Endodermal cell (in vitro differentiated cells): ENCODE measurements at places on chromosomes 5 and 9. TPM values are rescaled to one million over a fixed set of nuclear protein-coding genes. Genes with fewer than 3 reads are reported as not detected.
A peak's percentile ranks its signal among the peaks of the same experiment; 100 is the strongest.

GRCh38 chr9:615756-616155 is 225.7 kb upstream of the DMRT1 start:
- no peak overlapping the region for H3K27ac ChIP-seq
- H3K4me3 ChIP-seq = no peak overlapping the region
- H3K36me3 ChIP-seq = no peaks in the 10 kb centered on the region
- H3K4me1 ChIP-seq = peaks cover 4% of the 10 kb centered on the region

- peaks cover 6% of the 10 kb centered on the region for H3K27me3 ChIP-seq
- no peaks in the 10 kb centered on the region for H3K36me3 ChIP-seq
- peak; percentile 88 for DNase-seq
- H3K4me1 ChIP-seq = peaks cover 4% of the 10 kb centered on the region
- H3K4me3 ChIP-seq = peak overlapping the region; percentile 79
- no peak overlapping the region for H3K27ac ChIP-seq
Observed at GRCh38 chr5:7394889-7395431, 978 bp upstream of the ADCY2 start.

DNA sequence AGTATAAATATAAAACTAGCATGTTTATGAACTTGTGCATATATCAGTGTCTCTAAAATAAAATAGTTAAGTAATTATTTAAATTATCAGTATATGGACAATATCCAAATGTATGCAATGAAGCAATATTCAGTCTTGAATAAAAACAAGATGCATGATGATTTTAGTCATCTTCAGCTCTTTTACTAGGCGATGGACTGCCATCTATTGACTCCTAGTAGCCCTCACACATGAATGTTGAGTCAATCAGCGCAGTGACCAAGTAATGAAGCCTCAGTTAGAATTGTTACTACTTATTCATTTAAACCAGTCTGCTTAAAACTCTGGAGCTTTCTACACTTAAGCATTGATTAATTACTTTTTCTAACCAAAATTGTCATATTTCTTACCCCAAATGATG is 92.9 kb upstream of the GRHPR start:
- no peak overlapping the region for H3K27ac ChIP-seq
- DNase-seq = no peak
- no peaks in the 10 kb centered on the region for H3K4me1 ChIP-seq
- H3K27me3 ChIP-seq = no peaks in the 10 kb centered on the region

Gene NUTM2G
- total RNA-seq = not detected in 3 replicates

Gene GABRA1
- total RNA-seq = 0.33 TPM in 1 of 2 replicates, not detected in the other

Gene PCDHB8
- 0.71 to 1.1 TPM (median 0.86 TPM) in 3 replicates for total RNA-seq
